ENCODE measurements at places on chromosomes 1 and 21.

DNA sequence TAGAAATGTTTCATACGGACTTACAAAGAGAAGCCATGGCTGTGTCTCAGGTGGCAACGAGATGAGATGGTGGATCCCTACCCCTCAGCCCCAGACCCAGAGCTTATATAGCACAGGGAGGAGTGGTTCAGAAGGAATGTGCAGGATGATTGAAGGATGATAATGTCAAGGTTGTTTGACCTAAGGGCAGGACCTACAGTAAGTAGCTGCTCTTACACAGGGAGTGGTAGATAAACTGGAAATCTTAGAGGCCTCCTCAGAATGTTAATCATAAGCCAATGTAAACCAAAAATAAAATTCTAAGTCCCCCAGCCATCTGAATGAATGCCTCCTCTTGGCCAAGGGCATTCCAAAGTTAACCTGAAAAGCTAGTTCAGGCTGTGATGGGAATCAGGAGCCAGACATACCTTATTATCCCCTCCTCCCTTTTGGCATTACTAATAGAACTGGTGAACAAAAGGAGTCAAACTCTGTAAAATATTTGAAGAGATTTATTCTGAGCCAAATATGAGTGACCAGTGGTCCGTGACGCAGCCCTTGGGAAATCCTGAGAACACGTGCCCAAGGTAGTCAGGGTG, 45.8 kb upstream of the PDE9A start:
- no peaks in the 10 kb centered on the region for H3K27me3 ChIP-seq
- H3K4me3 ChIP-seq, result no peak overlapping the region
- no peak for DNase-seq
- no peak overlapping the region for H3K27ac ChIP-seq
- no peaks in the 10 kb centered on the region for H3K36me3 ChIP-seq

DNA sequence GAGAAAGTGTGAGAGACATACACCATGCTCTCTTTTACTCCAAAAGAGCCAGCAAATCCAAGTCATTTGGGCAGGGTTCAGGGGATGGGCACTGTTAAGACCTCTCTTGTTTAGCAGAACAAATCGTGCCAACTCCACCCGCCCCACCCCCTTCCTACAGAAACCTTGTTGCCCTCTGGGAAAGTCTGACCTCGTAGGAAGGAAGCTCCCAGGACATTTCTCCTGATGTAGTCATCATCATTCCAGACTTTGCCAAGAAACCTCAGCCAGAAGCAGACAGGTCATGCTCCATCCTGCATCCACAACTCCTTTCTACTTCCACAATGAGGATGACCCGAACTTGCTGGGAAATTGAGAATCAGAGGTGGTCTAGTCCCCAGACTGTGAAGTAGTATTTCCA, 57.7 kb downstream of the UBE2T start:
- no peaks in the 10 kb centered on the region for H3K4me1 ChIP-seq
- H3K27ac ChIP-seq, result no peak overlapping the region

- no peaks in the 10 kb centered on the region for H3K4me1 ChIP-seq
- no peak overlapping the region for H3K27ac ChIP-seq
- H3K36me3 ChIP-seq, result no peaks in the 10 kb centered on the region
- no peak overlapping the region for H3K4me3 ChIP-seq
- DNase-seq, result no peak
Observed at GRCh38 chr1:38095454-38095931, 48.9 kb upstream of the POU3F1 start.

DNA sequence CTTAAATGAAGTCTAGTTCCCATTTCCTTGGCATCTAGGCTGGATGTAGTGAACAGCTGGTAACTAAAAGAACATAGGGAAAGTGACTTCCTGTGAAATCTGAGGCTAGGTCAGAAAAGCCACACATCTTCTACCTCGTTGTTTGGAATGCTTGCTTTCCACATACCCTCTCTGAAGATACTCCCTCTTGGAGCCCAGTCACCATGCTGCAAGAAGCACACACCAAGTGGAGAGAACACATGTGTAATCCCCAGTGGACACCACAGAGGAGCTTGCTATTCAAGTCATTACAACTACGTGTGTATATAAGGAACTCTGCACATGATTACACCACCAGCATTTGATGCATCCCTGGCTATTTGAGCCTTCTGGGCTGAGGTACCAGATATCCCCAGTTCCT, 125.9 kb downstream of the RGS21 start:
- no peaks in the 10 kb centered on the region for H3K36me3 ChIP-seq
- H3K27me3 ChIP-seq, result no peaks in the 10 kb centered on the region
- no peak overlapping the region for H3K27ac ChIP-seq
- H3K4me3 ChIP-seq, result no peak overlapping the region

DNA sequence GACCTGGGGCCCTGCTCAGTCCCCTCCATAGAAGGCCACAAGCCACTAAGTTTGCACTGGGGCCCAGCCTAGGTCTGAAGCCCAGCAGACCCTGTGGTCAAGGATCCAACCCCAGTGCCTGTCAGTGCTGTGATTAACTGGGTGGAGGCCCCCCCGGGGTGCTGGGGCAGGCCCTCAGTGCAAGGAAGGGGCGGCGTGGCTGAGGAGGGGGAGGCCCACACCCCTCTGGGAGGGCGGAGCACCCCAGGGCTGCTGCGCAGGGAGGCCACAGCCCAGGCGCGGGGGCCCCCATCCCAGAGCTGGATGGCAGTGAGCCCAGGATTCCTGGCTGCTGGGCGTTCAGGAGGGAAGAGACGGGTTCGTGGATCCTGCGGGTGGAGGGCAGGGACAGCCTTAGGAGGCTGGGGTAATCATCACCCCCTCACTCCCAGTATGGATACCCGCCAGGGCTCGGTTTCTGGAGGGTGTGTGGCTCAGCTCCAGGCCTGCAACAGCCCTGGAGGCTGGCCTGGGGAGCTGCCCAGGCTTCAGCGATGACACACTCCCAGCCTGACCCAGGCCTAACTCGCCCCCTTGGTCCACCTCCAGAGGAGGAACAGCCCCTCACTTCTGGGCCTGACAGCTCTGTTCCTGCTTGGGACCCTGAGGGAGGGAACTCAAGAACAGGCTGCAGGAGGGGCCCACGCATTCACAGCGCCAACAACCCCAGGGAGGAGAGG, 890 bp downstream of the GJC2 start:
- DNase-seq, result no peak
- H3K4me1 ChIP-seq, result no peaks in the 10 kb centered on the region
- H3K36me3 ChIP-seq, result peaks cover 34% of the 10 kb centered on the region
- H3K27me3 ChIP-seq, result no peaks in the 10 kb centered on the region
- peak overlapping the region; percentile 35 for H3K4me3 ChIP-seq

GRCh38 chr1:214006845-214007244, 19.1 kb downstream of the PROX1 start:
- DNase-seq, result no peak
- no peaks in the 10 kb centered on the region for H3K27me3 ChIP-seq
- H3K4me1 ChIP-seq, result no peaks in the 10 kb centered on the region
- no peak overlapping the region for H3K4me3 ChIP-seq

GRCh38 chr1:192952646-192953045, 106.5 kb downstream of the UCHL5 start:
- H3K27ac ChIP-seq, result no peak overlapping the region
- no peak for DNase-seq
- no peaks in the 10 kb centered on the region for H3K36me3 ChIP-seq
- H3K27me3 ChIP-seq, result no peaks in the 10 kb centered on the region

- H3K27ac ChIP-seq, result no peak overlapping the region
- H3K36me3 ChIP-seq, result no peaks in the 10 kb centered on the region
- H3K27me3 ChIP-seq, result no peaks in the 10 kb centered on the region
- no peak overlapping the region for H3K4me3 ChIP-seq
- no peaks in the 10 kb centered on the region for H3K4me1 ChIP-seq
- no peak for DNase-seq
Observed at GRCh38 chr1:211874521-211875347, 44.2 kb upstream of the LPGAT1 start.

GRCh38 chr1:72635719-72636118, 353.4 kb upstream of the NEGR1 start:
- no peak overlapping the region for H3K27ac ChIP-seq
- H3K36me3 ChIP-seq, result no peaks in the 10 kb centered on the region
- H3K27me3 ChIP-seq, result no peaks in the 10 kb centered on the region
- DNase-seq, result no peak
- H3K4me3 ChIP-seq, result no peak overlapping the region
- H3K4me1 ChIP-seq, result no peaks in the 10 kb centered on the region

DNA sequence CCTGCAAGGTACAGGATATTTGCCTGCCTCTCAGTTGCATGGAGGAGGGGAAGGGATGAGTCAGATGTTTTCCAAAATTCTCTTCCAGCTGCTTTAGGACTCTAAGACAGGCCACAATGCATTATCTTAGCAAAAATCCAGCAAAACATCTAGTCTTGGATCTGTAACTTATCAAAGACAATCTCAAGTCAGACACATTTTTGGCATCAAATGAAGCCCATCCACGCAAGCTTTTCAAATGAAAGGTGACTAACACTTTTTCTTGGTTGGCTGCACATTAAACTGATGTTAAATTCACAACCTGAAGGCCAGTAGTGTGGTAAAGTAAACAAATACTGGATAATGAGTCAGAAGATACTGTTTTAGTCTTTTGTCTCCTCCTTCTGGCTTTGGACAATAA, 21.3 kb downstream of the FAM78B start:
- H3K4me3 ChIP-seq, result no peak overlapping the region
- DNase-seq, result no peak
- H3K27me3 ChIP-seq, result no peaks in the 10 kb centered on the region
- no peaks in the 10 kb centered on the region for H3K36me3 ChIP-seq
- H3K4me1 ChIP-seq, result no peaks in the 10 kb centered on the region

DNA sequence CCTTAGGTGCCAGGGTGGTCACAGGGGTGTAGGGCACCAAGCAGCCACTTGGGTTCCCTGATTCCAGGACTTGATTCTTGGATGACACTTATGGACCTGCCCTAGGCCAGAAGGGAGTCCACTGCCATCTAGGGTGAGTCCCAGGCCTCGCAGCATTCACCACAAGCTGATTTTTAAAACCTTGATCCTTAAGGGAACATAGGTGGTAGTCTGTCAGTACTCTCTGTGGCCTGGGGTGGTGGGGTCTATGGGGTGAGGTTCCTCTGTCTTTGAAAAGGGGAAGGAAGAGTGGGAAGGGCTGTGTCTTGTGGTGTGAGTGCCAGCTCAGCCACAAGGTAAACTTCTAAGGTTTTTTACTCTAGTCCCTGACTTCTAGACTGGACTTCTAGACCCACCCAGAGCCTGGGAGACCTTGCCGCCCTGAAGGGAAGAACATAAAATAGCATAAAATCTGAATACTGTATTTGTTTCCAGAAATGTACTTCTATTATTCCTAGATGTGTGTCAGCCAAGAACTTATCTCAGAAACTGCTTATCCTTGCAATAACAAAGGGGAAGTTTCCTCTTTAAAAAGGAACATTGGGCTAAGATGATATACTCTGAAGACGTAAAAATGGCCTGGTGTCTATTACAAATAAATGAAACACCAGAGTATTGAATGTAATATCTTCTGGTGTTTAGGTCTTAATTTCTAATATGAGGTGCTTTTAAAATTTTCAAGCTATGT, 757.3 kb downstream of the LTN1 start:
- no peaks in the 10 kb centered on the region for H3K36me3 ChIP-seq
- DNase-seq, result no peak
- peaks cover 4% of the 10 kb centered on the region for H3K4me1 ChIP-seq
- no peak overlapping the region for H3K27ac ChIP-seq

- no peaks in the 10 kb centered on the region for H3K27me3 ChIP-seq
- no peak overlapping the region for H3K4me3 ChIP-seq
- no peak overlapping the region for H3K27ac ChIP-seq
Observed at GRCh38 chr1:198879711-198880306, 241.0 kb downstream of the PTPRC start.

- no peak overlapping the region for H3K27ac ChIP-seq
- DNase-seq, result no peak
- no peaks in the 10 kb centered on the region for H3K4me1 ChIP-seq
- no peak overlapping the region for H3K4me3 ChIP-seq
Observed at GRCh38 chr21:14366998-14367397, 15.9 kb downstream of the HSPA13 start.

DNA sequence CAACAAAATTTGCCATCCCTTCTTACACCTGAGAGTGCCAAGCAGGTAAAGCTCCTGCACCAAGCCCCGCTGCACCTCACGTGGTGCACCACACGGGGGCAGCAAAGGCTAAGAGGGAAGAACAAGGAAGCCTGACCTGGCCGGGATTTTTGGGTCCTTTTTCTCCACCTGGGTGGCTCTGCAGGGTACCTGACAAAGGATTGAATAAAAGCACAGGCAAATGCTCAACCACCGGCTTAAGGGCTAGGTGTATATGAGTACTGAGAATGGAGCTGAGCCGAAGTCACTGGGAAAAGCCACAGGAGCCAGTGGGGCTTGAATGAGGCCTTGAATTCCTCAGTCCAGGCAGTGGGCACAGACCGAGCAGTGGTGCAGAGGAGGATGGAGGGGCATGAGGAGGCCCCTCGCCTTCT, 36.4 kb downstream of the ZNF697 start:
- no peak overlapping the region for H3K4me3 ChIP-seq

GRCh38 chr1:51264451-51264850, 28.4 kb downstream of the RNF11 start:
- no peak overlapping the region for H3K4me3 ChIP-seq
- no peaks in the 10 kb centered on the region for H3K4me1 ChIP-seq
- DNase-seq, result no peak
- H3K27ac ChIP-seq, result peak overlapping the region; percentile 16
- H3K27me3 ChIP-seq, result no peaks in the 10 kb centered on the region
- H3K36me3 ChIP-seq, result no peaks in the 10 kb centered on the region

- no peaks in the 10 kb centered on the region for H3K27me3 ChIP-seq
- H3K36me3 ChIP-seq, result no peaks in the 10 kb centered on the region
- no peaks in the 10 kb centered on the region for H3K4me1 ChIP-seq
- H3K4me3 ChIP-seq, result no peak overlapping the region
Observed at GRCh38 chr1:156465747-156466365, 34.7 kb downstream of the MEF2D start.

DNA sequence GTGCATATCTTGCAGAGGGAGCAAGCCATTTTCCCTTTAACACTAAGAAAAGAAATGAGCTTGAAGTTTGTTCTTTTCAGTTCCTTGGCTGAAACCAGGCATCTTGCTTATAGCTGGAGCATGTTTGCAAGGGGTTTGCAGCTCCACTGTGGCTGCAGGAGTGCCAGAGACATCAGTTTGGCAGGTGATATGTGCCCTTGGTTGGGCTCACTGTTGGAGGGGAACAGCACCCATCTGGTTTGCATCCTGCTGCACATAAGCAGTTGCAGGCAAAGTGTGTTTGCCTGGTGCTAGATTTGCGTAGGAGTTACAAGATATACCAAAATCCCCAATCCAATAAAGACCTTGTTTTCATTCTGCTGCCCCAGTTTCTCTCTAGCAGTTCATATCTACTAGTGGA, 47.8 kb upstream of the IKBKE start:
- no peak overlapping the region for H3K4me3 ChIP-seq
- H3K36me3 ChIP-seq, result peaks cover 12% of the 10 kb centered on the region
- H3K27me3 ChIP-seq, result no peaks in the 10 kb centered on the region
- no peak for DNase-seq

DNA sequence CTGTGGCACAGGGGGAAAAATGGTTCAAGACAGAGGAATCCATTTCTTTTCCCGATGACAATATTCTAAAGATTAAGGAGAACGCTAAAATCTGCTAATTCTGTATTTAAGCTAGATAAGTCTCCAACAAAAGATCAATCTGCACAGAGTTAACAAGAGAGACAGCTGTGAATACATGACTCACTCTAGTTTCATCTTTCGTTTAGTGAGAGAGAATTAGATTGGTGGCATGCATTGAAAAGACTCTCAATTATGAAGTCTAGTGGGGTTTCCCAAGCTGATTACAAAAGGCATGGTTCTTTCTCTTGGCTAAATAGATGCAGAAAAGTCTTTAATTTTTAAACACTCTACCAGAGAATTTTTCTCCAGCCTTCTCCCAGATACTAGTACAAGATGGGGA, 34.4 kb downstream of the CAPN9 start:
- no peak for DNase-seq
- H3K27me3 ChIP-seq, result no peaks in the 10 kb centered on the region
- no peaks in the 10 kb centered on the region for H3K4me1 ChIP-seq
- no peak overlapping the region for H3K4me3 ChIP-seq

- peak overlapping the region; percentile 82 for H3K27ac ChIP-seq
- H3K4me1 ChIP-seq, result peaks cover 8% of the 10 kb centered on the region
- no peaks in the 10 kb centered on the region for H3K36me3 ChIP-seq
- peak overlapping the region; percentile 89 for H3K4me3 ChIP-seq
Observed at GRCh38 chr1:33429856-33430691, 821 bp downstream of the PHC2 start.

Measured in Peyer's patch (tissue), 4 donors.